Activated T-cell treated with anti-CD3 and anti-CD28 coated beads, Interleukin-2, amount 50 U/mL, for 24 hours (primary cell): ENCODE measurements at places on chromosomes 3 and 15.
A peak's percentile ranks its signal among the peaks of the same experiment; 100 is the strongest.

DNA sequence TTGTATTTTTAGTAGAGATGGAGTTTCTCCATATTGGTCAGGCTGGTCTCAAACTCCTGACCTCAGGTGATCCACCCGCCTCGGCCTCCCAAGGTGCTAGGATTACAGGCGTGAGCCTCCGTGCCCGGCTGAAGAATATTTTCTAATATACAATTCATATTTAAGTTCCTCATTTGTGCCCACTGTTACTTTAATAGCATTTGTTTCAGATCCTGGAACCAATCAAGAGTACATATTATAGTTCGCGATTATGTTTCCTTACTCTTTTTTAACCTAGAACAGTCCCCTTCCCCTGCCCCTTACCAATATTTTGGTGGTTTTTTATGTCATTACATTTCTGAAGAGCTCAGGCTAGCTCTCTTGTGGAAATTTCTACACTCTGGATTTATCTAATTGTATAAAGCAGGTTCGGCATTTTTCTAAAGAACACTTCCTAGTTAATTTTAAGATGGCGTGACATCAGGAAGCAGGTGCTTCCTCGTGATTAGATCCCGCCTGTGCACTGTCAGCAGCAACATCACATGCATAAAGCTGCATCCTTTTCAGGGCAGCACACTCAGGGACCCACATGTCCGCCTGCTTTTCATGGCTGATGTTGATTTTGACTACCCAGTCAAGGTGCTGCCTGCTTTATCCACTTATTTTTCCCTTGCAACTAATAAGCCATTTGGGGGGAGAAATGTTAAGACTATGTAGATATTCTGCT is 88.7 kb upstream of the EPHB3 start:
- DNase-seq: no peak

DNA sequence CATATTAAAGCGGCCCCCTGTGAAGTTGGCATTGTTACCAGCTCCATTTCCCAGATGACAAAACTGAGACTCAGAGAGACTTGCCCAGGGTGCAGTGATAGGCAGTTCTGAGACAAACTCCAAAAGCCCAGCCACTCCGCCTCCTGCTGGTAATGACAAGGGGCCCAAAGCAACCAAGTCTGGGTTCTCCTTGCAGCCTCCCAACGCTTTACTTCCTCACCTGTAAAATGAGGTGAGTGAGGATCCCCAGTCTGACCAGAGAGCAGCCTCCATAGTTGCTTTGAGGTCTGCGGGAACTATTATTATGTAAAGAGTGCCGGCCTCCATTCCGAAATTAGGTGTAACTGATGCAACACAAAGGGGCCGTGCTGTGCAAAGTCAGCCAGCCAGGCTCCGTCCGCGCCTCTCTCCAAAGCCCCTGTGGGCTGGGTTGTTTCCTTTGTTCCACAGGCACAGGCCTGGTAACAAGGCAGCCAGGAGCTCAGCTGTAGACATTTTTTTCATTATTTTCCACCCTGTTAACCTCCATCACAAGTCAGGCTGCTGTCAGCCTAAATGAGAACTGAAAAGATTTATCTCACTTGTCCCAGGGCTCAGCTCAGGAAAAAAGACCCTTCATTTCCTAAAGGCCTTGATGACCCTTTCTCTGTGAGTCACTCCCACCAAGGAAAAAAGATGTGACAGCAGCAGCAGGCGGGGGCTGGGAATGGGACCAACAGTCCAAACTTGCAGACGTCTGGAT is 139.1 kb upstream of the RAD18 start:
- no peak for DNase-seq

- DNase-seq: no peak
These were observed 1090.9 kb downstream of the ROBO2 start for GRCh38 chr3:78130741-78131290.

GRCh38 chr3:42531470-42531869 is 29.0 kb downstream of the VIPR1 start:
- no peak for DNase-seq

DNA sequence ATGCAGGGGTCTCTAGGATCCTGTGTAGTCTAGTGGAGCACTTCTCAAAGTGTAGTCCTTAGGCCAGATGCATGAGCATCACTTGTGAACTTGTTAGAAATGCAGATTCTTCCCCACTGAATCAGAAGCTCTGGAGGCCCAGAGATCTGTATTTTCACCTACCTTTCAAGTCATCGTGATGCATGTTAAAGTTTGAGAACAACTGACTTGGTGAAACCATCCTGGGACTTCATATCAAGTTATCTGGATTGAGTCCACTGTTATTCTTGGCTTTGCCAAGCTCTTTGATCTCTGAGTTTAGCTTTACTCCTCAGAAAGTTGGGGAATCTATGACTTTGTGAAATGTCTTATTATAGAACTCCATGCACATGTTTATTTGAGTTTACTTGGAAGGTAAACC is 78.5 kb downstream of the ARNT2 start:
- DNase-seq: no peak

GRCh38 chr3:144034715-144035290 is 63.2 kb downstream of the DIPK2A start:
- DNase-seq: no peak

DNA sequence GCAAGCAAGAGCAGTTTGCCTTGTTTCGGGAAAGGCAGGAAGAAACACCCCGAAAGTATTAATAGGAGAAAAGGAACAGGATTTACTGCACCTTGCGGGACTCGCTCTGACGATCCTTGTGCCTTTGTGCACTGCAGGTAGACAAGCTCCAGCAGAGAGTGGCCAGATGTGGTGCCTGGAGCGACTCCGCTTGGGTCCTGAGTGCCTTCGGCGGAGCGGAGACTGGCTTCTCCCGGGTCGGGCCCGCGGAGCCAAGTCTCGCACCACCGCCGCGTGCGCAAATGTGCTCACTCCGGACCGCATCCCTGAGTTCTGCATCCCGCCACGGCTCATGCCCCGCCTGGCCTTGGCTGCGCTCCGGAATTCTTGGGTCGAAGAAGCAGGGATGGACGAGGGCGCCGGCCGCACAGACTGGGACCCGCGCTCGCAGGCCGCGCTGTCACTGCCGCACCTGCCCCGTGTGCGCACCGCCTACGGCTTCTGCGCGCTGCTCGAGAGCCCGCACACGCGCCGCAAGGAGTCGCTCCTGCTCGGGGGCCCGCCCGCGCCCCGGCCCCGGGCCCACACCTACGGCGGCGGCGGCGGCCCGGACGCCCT is 769 bp downstream of the C2CD4A start:
- peak; percentile 62 for DNase-seq

GRCh38 chr3:152742368-152743347 is 92.3 kb upstream of the P2RY1 start:
- DNase-seq: no peak

DNA sequence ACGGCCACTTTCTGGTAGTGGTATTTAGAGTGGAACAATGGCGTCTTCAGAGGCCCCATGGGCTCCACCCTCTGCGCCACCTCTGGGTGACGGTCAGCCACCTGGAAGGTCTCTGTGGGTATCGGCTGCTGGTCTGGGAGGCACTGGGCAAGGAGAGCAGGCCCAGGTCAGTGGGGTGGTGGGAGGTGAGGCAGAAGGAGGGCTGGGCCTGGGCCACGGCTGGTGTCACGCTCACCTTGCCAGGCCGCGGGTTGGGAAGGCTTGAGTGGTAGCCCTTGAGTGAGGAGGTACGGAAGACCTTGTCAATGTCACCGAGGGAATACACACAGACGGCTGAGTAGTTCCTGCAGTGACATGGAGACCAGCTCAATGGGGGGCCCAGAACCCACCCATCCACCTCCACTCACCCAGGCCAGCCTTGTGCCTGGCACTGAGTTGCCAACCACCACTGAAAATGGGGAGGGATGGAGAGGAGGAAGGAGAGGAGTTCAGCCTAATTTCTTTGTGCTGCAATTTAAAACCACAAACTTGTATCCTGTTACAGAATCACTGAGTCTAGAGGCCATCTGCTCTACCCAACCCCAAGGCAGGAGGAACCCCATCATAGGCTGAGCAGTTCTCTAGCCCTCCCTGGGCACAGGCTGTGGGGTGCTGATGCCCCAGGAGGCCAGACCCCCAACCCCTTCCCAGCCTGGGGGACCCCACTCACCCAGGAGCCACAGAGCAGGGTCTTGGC is 19.0 kb downstream of the SEMA7A start:
- DNase-seq: no peak

GRCh38 chr3:46549989-46550388 is 16.1 kb downstream of the LRRC2 start:
- no peak for DNase-seq

GRCh38 chr3:134325061-134325705 is 49.1 kb downstream of the AMOTL2 start:
- DNase-seq: no peak
